NCI-H526 (cell line): ENCODE measurements at places on chromosomes 3 and 15.

DNA sequence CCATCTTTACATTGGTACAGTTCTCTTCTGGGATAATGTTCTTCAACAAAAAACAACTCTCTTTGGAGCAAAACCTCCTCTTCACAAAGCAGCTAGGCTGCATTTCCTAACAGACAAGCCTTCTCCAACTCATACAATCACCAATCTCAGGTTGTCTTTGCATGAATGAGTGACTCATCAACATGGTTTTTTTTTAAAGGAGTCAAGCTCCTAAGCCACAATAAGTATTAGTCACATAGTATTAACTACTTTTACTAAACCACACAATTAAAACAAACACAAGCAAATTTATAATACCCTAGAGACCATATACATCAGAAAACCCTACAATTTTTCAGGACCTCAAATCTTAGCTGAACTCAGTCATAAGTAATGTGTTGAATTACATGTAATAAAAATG, 137.4 kb downstream of the TBC1D5 start:
- DNase-seq = no peak

DNA sequence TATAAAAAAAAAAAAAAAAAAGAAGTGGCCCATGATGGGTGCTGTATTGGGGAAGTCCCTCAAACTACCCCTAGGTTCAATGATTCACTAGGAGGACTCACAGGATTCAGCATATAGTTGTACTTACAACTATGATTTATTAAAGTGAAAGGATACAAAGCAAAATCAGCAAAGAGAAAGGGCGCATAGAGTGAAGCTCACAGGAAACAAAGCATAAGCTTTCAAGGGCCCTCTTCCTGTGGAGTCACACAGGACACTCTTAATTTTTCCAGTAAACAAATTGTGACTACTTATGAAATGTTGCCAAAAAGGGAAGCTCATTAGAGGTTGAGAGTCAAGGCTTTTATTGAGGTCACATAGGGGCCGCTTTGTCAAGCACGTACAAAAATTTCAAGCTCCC, 153.7 kb upstream of the GAP43 start:
- no peak for DNase-seq

DNA sequence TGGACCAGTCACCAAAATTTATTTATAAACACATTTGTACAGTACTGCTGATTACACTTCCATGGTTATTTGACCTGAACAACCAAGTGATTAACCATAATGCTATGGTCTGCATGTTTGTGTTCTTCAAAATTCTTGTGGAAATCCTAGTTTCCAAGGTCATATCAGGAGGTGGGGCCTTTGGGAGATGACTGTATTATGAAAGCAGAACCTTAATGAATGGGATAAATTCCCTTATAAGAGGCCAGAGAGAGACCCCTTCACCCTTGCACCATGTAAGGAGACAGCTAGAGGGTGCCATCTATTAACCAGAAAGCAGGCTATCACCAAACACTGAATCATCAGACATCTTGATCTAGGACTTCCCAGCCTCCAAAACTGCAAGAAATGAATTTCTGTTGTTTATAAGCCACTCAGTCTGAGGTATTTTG, 1.9 kb downstream of the SCAPER start:
- DNase-seq = peak; percentile 15

- DNase-seq = no peak
Measured at GRCh38 chr3:79983118-79983517, 215.3 kb upstream of the ROBO1 start.

DNA sequence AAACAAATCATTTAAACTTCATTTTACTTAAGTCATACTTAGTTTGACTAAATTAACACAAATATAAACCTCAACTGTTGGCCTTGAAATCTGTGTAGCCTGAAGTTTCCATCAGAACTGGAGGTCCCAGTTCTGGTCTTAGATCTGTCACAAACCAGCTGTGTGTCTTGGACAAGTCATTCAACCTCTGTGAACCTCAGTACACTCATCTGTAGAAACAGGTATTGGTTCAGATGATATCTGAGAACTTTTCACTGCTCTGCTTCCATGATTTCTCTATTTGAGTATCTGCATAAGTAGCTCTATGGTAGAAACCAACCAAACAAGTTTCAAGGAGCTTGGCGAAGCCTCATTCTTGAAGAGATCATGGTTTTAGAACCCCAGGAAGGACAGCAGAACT, 60.4 kb upstream of the SLC2A2 start:
- no peak for DNase-seq

GRCh38 chr3:180176059-180176458, 139.3 kb upstream of the PEX5L start:
- DNase-seq = no peak

GRCh38 chr3:16359331-16359730, 94.3 kb downstream of the OXNAD1 start:
- DNase-seq = no peak

- DNase-seq = no peak
Measured at GRCh38 chr3:11618904-11619303, 24.8 kb downstream of the VGLL4 start.

DNA sequence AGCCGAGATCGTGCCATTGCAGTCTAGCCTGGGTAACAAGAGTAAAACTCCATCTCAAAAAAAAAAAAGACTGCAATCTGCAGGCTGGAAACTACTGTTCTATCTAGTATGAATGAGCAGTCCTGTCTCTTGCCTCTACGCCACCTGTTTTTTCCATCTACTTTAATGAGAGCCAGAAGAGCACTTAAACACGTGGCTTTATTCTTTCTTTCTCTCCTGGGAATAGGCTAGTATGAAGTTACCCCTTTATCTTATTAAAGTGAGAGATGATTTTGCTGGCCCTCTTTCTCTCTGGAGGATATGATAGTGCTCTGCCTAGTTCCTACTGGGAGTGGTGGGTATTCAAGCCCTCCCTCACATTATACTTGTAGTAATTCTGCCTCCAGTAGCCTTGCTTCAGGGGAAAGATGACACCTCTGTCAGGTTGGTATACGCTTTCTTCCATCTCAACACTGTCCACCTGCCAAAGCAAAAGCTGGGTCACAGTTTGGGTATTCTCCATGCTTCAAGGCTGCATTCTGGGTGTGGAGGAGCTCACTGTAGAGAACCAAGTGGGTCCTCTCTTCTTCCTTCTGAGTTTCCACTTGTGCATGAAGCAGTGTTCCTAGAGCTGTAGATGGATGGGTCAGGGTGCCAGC, 17.8 kb downstream of the MAPKBP1 start:
- no peak for DNase-seq

GRCh38 chr3:115361806-115362205, 214.7 kb upstream of the ZBTB20 start:
- DNase-seq = no peak

DNA sequence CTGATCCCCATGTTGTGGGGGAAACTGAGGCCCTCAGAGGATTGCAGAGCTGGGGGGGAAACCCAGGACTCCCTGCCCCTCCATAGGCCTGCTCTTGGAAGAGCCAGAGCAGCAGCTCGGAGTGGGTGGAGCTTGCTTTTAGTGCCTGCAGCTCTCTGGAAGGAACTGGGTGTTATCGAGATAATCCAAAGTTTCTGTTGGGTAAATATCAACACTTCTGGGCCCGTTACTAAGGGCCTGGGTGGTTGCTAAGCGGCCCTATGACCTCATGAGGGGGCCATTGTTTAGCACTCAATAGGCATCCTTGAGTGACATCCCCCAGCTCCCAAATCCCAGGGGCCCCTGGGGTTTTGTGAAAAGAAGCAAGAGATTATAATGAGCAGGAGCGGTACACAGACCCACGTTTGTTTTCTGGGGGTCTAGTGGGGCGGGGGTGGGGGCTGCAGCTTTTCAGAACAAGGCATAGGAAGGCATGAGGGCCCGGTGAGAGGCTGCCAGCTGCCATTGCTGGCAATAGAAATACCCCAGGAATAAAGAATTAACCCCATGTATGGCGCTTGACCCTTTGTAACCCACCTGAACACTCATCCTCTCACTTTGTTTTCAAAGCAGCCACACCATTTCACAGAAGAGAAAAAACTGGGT, 48.3 kb upstream of the ATP2B2 start:
- DNase-seq = peak; percentile 6

- peak; percentile 39 for DNase-seq
Measured at GRCh38 chr3:23805633-23806533, at the start of gene UBE2E1. UBE2E1 (plus strand) TSS chr3:23805955; CDS start chr3:23807270, 1,315 bp downstream.

GRCh38 chr3:58563386-58564035, 13.7 kb downstream of the FAM107A start:
- DNase-seq = no peak

- DNase-seq = no peak
Measured at GRCh38 chr3:126013751-126014156, 44.8 kb downstream of the ROPN1B start.

DNA sequence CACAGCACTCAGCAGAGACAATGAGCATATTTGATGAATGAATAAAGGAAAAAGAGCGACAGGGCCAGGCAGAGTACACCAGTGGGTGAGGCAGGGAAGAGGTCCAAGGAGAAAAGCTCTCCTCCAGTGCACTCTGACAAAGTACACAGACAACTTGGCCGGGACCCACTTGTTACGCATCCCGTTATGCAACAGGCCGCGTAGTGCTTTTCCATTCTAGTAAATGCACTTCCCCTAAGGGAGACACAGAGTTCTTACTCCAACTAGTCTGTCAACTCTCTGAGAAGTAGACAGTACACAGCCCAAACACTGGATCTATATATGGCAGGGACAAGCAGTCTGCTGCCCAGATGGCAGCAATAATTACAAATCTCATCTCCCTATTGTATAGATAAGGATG, 18.5 kb downstream of the LARP6 start:
- no peak for DNase-seq

DNA sequence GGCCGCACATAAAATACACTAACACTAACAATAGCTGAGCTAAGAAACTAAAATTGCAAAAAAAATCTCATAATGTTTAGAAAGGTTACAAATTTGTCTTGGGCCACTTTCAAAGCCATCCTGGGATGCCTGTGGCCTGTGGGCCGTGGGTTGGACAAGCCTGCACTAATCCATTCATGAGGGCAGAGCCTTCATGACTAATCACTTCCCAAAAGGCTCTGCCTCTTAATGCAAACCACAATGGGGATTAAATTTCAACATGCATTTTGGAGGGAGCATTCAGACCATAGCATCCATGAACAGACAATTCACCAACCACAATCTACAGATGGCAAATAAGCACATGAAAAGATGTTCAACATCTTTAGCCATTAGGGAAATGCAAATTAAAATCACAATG, 128.2 kb downstream of the SUCLG2 start:
- DNase-seq = no peak

DNA sequence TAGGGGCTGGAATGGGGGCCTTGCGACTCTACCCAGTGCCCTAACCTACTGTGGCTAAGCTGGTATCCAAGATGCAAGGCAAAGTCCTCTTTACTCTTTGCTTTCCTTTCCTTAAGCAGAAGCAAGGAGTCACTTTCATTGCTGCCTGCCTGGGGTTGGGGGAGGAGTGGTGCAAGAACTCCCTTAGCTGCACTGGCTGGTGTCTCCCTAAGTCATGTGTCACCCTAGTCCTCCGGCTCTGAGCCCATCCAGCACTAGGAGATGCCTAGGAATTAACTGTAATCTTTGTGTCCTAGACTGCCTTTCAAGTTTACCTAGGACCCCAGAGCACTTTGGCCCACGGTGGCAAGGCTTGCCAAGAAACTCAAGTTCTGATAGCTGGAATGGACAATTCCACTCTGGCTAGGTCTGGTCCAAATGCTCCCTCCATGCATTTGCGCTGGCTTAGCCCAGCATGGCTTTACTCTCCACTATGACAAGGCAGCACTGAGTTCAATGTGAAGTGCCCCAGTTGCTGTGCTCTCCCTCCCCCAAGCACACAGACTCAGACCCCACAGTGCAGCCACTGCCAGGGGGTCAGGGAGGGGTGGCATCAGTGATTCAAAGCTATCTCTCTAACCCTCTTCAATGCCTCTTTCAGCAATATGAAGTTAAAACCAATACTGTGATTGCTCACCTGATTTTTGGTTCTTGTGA, 58.7 kb downstream of the ESYT3 start:
- DNase-seq = no peak

DNA sequence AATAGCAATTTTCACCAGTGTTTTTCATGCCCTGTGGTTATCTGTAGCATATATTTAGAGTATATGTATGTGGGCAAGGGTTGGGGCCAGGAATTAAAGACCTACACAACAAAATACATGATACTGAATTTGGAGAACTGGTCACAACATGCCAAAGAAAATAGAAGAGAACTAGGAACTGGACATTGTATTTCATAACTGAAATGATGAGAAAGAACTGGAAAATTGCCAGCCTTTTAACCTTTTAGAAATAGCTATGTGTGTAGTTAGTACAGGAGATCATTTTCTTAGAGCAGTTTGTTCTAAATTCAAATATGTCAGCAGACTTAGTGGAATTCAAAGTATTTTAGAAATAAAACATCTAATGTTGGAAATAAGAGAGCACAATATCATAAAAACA, 227.1 kb upstream of the CGNL1 start:
- DNase-seq = no peak

GRCh38 chr15:52124270-52124880, 11.8 kb upstream of the BCL2L10 start:
- no peak for DNase-seq

- peak; percentile 86 for DNase-seq
Measured at GRCh38 chr3:55337641-55338180, 149.4 kb downstream of the WNT5A start.

- DNase-seq = no peak
Measured at GRCh38 chr15:57606048-57606447, 14.3 kb downstream of the MYZAP start.

DNA sequence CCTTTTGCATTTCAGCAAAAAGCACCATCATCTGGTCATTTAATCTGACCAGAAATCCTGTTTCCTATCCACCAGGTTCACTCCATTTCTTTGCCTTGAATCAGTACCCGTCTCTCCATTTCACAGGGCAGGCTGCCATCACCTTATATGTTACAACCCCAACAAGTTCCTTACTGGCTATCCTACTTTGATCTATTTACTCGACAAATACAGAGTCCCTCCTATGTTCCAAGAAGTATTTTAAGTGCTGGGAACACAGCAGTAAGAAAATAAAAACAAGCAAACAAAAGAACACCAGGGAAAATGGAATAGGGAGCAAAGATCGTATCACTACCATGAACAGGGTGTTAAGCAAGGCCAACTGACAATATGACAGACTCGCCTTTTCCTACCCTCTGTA, 295.2 kb upstream of the WNT5A start:
- DNase-seq = no peak

DNA sequence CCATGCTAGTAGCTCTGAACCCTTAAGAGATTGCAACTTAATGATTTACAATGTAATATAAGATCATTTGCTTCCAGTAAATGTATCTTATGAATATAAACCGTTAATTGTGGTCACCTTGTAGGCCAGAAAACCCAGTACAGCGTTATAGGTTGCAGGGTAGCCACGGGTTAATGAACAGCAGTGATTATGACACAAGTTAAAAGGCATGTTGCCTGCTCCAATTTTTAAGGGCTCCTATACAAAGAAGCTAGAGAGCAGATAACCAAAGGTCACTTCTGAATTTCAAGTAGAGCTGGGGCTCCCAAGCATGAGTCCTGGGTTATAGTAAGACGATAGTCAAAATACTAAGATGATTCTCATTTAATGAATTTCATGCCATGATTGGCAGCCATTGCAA, 13.5 kb downstream of the GUCA1C start:
- DNase-seq = no peak

GRCh38 chr3:182018361-182018760, 306.6 kb downstream of the SOX2 start:
- DNase-seq = no peak
